ENCODE measurements at places on chromosomes 12 and 14.

GRCh38 chr12:130982565-130983225 lies 29.0 kb downstream of the ADGRD1 start:
- DNase-seq, result no peak

- DNase-seq, result no peak
Observed at GRCh38 chr12:70044167-70044566, 199.1 kb upstream of the CNOT2 start.

DNA sequence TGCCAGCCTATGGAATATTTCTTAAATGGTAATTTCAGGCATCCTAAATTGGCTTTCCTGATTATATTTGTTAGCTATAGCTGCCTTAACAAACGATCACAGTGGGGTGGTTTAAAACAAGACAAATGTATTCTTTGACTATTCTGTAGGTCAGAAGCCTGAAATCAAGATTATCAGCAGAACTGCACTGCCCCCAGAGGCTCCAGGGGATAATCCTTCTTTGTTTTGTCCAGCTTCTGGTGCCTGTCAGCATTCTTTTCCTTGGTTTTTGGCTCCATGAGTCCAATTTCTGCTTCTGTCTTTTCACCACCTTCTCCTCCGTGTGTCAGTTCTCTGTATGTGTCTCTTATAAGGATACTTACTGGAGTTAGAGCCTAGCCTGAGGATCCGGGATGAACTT lies 1282.2 kb upstream of the USP15 start:
- no peak for DNase-seq

DNA sequence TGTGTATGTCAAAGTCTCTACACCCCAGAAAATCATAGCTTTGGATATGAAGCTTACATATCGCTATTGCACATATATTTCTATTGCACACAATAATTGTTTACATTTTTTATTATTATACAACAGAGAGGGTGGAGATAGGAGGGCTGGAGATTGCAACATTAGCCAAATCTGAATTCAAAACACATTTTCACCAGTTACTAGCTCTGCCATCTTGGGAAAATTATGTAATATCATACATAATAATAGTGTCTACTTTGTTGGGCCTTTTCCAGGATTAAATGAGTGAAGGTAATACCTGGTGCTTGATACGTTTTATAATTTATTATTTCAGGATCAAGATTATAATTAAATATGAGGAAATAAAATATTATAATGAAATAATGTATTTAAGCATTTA lies 507.4 kb upstream of the TBX3 start:
- DNase-seq, result no peak

- DNase-seq, result no peak
Observed at GRCh38 chr14:52244997-52245396, 22.5 kb upstream of the PTGDR start.

DNA sequence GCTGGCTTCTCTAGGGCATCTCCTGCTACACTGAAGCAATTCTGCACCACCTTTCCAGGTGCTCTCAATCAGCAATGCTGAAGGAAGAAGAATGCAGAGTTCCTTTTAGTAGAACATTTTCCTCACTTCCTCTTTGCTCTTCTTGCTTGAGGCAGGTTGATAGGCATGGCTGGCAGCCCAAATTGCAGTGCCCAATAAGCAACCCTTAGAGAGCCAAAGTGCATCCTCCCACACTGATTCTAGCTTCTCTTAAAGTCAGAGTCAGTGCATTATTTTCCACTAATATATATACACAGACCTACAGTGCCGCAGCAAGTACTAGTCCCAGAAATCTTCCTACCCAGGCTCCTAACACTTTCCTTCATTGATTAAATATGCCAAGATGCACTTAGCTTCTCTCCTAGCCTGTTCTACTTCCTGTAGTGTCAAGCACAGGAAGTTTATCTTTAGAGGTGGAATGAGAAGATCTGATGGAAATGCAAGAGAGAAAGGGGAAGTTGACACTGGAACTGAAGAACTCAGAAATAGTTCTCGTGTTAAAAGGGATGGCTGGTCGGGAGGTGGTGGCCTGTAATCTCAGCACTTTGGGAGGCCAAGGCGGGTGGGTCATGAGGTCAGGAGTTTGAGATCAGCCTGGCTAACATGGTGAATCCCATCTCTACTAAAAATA lies 132.7 kb downstream of the SSPN start:
- no peak for DNase-seq

DNA sequence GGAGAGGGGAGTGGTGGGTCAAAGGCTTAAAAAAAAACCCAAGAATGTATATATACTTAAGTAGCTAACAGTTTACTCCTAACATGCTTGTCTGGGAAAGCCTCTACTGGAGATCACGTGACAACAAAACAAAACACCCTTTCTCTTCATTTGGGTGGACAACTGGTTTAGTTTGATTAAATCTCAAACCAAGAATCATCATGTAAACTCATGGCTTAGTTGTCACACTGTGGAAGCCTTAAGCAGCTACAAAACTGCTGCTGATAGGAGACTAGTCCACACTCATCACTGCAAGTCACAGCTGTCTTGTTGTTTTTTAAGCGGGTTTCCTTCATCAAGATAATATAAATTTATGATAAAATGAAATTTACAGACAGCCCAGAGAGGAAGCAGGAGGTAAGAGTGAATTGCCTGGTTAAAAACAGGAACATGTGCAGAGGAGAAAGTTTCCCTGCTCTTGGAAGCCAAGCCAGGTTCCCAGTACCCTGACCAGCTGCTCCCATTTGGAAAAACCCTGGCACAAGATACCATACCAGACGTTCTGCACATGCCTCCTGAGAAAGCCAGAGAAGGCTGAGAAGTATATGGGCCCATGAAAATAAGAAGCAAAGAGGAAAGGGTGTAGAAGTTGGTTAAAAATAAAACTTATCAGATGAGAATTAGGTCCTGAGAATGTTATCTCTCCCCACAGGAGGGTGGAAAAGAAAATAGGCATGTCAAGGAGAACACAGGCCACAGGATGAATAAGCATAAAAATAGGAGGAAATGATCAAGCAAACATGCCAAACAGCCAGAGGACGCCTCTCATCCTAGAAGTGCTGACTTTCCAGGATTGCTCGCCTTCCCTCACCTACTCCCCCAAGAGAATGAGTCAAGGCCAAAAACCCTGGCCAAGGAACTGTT lies 34.0 kb downstream of the EGLN3 start:
- no peak for DNase-seq

Measured in T-helper 2 cell treated with Interferon-gamma antibody and Interleukin-4, amounts not matched to agents 5 μg/mL and 100 μg/mL, for 36 hours (primary cell).